NCI-H1930 (cell line): ENCODE measurements at places on chromosomes 5 and 9.
A peak's percentile ranks its signal among the peaks of the same experiment; 100 is the strongest.

DNA sequence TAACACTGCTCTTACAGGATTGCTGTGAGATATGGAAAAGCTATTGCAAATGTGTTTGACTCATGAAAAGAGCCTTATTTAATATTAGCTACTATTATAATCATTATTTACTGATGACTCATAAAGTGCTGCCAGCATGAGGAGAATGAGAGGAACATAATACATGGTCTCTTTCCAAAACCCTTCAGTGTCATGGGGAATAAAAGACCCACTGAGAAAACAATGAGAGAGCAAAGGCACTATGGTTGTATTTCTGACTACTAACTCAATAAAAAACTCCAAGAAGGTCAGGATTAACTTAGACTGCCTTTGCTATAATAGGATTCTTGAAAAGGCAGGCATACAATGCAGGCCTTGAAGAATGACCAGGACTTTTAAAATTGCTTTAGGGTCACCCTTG, 633.5 kb downstream of the DTWD2 start:
- DNase-seq, result no peak

DNA sequence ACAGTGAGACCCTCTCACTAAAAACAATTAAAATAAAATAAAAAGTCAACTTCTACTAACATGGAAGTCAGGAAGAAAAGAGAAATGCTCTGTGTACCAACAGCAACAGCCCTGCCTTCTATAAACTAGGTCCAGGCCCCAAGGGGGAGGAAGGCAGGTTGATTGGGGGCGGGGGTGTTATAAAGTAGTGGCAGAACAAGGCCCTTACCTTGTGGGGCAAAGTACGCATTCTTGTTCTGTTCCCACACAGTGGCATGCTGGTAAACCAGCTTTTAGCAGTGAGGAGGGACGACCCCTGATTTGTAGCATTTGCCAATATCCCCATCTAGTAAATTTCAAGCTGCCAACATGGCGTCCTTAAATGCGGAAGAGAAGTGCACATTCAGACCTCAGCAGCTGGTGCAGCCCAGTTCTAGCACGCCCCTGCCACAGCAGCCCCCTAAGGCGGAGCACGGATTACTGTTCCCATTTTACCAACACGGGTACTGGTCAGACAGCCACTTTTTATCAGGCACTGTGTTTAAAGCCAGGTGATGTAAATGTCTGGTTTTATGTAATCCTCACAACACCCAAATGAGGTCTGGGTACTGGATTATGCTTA, 69.5 kb downstream of the GTF3C4 start:
- DNase-seq, result no peak

GRCh38 chr9:114378016-114378415, 9.8 kb downstream of the AKNA start:
- DNase-seq, result no peak

DNA sequence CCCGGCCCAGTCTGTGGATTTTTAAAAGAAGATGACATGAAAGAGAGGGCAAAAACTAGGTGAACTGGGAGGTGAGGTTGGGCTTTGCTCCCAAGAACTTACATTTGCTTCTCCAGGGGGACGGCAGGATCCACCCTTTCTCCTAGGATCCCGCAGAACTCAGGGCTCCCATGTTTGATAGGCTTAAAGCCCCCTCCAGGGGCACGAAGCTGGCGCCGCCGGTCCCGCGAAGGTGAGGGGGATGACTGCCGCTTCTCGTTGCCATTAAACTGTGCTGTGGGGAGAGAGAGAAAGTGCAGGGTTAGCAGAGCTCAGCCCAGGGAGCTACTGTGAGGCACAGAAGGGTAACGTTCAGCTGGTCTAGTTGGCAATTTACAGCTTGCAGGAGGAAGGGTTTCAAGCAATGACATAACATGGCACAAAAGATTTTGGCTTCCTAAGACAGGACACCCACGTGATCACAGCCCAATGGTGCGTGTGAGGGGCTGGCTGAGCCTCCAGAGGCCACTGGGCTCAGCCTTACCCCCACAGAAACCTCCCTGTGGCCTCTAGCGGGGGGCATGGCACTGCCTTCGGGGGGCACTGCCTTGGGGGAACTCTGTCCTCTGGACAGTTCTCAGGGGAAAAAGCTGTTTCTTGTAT, 52.0 kb upstream of the SLC25A51 start:
- DNase-seq, result no peak

- DNase-seq, result no peak
Measured at GRCh38 chr5:143557061-143557818, 153.8 kb upstream of the NR3C1 start.

DNA sequence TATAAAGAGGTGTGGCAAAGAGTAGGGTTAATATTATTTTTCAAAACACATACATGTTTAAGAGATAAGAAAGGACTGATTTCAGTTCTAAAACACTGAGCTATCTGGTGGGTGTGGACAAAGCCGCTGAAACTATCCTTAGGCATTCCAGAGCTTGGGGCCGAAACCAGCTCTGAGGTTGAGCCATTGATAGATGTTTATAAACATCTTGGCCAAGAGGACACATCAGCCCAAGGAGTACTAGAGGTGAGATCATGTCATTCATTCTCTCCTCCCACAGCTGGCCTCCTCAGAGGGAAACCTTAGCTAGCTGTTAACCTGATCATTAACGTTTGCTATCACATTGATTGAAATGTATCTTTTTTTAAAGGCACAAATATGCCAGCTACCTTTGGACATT, 89.9 kb downstream of the NLN start:
- no peak for DNase-seq

DNA sequence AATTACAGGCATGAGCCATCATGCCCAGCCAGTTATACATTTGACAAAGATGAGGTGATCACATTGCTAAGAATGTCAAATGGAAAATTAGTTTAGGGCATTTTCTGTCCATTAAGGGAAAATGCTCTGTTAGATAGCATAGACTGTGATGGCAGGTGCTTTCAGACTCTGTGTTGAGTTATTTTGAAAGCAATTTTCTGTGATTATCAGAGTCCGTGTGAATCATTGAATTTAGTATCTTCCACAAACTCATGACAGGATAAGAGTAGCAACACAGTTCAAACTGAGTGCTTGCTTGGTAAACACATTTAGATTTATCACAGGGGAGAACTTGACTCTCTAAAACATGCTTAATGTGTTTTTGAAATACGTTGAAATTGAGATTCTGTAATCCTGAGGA, 69.0 kb downstream of the GAPVD1 start:
- DNase-seq, result no peak

GRCh38 chr9:1837453-1838084, 177.6 kb upstream of the SMARCA2 start:
- DNase-seq, result peak; percentile 35

- DNase-seq, result no peak
Measured at GRCh38 chr9:37656936-37657335, 6.2 kb downstream of the FRMPD1 start.

GRCh38 chr9:132167192-132167591, 5.3 kb downstream of the NTNG2 start:
- no peak for DNase-seq

DNA sequence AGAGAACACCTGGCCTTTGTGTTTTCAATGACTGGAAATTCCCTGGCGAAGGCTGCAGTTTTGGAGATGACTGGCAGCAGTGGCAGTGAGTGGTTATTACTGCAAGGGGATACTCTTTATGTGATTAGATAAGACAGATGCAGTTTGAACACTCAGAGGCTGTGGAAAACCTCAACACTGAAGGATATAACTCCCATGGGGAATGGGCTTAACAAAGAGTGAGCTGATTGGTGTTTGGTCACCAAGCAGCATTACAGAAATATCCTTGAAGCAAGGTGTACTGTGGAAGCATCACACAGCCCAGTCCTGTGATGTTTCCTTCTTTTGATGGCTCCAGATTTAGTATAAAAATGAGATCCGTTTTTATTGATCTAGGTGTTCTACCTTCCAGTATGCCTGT, 490.7 kb upstream of the PTPRD start:
- DNase-seq, result no peak

DNA sequence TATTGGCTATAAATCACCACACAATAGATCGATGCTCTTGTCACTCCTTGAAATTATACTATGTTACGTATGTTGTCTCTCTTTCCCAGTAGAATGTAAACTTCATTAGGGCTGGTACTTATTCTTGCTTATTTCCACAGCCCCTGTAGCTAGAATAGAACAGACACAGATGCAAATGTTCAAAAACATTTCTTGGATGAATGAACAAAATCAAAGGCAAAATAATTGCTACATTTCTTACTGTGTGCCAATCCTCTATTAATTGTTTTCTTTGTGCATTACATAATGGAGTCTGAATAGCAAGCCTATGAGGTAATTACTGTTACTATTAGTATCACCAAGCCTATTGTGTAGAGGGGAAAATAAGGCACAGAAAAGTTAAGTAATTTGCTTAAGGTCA, 725 bp upstream of the OR13C2 start:
- no peak for DNase-seq

GRCh38 chr5:132213666-132214065, 14.0 kb downstream of the P4HA2 start:
- no peak for DNase-seq

GRCh38 chr5:41821051-41821450, 49.2 kb downstream of the OXCT1 start:
- DNase-seq, result no peak

DNA sequence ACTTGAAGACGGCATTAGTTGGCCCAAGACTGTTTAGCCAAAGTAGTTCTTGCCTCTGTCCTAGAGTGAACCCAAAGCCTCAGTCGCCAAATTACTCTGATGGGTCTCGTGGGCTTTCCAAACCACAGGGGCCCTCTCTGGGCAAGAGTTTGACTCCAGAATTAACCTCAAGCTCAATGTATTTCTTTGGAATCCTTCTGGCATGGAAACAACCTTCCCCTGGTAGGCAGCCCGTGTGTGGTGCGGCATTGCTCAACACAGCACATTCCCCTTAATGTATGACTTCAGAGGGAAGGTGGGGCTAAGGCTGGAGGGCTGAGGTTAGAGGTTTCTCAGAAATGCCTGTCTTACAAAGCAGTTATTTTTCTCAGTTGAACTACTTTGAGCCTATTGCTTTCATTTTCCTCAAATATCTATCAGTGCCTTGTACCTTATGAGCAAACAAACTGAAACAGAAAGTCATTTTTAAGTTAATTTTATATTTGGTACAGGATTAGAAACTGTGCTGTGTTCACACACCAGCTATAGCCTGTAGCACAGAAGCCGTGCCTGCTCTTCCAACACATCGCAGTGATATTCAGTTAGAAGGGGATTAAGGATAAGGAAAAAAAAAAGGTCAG, 123.9 kb upstream of the HAPLN1 start:
- DNase-seq, result no peak

- DNase-seq, result no peak
Measured at GRCh38 chr9:5982317-5982716, 33.1 kb downstream of the RANBP6 start.

DNA sequence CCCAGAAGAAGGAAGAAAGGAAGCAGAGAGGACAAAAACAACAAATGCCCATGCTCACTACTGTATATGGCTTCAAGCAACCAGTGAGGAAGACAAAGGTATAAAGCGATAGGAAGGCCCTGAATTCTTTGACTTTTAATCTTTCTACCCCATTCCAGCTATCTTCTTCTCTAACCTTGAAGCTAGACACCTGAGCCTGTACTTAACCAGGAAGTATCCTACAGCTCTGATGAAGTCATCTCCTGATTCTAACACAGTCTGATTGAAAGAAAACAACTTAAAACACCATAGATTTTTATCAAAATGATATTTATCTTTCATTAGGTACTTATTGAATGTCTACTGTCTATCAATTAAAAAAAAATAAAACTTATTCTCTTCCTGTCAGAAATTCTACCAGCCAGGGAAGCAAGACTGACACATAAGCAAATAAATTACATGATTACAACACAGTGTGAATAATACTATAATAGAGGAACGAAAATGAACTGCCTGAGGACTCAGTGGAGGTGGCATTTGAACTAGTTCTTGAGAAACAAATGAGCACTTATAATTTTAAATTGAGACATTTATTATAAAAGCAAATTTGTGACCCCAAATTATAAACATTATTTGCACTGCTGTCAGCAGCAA, 123.3 kb upstream of the ELL2 start:
- no peak for DNase-seq

DNA sequence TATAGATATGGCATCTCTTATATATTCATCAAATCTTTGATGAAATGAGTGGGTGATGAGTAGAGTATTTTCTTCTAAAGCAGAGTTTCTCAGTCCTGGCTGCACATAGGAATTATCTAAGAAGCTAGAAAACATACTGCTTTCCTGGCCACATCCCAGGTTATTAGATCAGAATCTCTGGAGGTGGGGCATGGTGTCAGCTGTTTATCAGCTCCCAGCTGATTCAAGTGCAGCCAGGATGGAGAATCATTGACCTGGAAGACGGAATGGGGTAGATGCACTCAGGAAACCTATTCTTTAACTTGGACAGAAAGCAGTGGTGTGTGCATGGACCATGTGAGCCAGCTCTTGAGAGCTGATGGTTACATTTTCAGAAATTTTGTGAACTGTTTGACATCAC, 108.1 kb upstream of the IL6ST start:
- no peak for DNase-seq

DNA sequence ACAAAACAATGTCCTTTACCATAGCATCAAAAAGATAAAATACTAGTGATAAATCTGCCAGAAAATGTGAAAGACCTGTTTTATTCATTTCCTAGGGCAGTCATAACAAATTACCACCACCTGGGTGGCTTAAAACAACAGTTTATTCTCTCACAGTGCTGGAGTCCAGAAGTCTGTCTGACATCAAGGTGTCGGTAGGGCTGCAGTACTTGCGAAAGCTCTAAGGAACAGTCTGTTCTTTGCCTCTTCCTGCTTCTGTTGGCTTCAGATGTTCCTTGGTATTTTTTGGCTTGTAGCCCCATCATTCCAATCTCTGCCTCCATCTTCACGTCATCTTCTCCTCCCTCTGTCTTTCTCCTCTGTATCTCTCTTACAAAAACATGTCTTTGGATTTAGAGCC, 51.0 kb downstream of the PTPDC1 start:
- no peak for DNase-seq

GRCh38 chr9:89426384-89426961, 71.4 kb downstream of the SEMA4D start:
- DNase-seq, result no peak

DNA sequence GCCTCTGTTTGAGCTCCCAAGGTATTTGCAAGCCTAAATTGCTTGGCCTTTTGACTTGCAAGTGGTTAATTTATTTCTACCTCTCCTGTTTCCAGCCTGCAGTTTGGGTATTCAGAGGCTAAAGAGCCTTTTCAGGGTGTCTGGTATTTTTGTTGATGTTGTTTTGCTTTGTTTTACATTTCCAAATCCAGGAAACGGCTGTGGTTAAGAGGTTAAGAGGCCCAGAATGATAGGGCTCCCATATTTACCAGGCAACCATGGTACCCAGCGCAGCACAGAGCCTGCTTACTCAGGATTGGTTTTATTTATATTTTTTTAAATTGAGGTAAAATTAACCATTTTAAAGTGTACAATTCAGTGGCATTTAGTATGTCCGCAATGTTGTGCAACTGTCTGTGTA, 92.1 kb downstream of the PDZD2 start:
- DNase-seq, result no peak

- no peak for DNase-seq
Measured at GRCh38 chr9:22389271-22389670, 57.4 kb upstream of the DMRTA1 start.

- no peak for DNase-seq
Measured at GRCh38 chr9:4814913-4815312, 22.2 kb downstream of the RCL1 start.
